ENCODE measurements at places on chromosomes 12 and 14.

GRCh38 chr12:14256121-14256520, 109.4 kb upstream of the ATF7IP start:
- DNase-seq: no peak

DNA sequence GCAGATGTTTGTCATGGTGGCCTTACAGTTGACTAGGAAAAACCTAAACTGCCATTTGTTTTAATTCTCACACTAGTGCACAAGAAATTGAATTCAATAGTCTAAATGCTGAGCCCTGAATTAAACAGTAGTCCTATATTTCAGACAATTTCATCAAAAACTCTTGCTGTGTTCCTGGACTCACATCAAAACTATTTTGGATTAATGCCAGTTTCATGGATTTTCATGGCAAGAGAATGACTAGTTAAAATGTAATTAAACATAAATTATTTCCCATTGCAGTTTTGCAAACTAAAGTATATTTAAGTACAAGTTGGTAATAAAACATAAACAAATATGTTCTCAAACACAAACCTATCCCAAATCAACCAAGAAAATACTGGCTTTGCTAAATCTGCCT, 468.0 kb upstream of the PRICKLE1 start:
- DNase-seq: no peak

DNA sequence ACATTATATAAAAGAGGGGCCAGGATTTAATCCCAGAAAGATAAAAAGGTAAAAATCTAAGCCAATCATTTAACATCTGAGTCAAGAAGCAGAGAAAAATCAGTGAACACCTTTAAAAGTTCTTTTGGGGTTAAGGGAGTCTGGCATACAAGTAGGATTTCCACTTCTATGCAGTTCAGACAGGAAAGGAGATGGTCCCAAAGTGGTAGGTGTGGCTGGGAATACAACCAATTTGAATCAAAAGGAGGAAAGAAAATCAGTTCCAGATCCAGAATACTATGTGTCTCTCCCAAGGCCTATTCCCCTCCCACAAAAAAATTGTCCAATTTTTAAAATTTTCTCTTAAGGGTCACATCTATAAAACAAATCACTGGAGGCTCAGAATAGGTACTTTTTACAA, 167.4 kb downstream of the PHLDA1 start:
- no peak for DNase-seq

GRCh38 chr14:99562856-99563748, 40.9 kb downstream of the CCDC85C start:
- DNase-seq: peak; percentile 85

DNA sequence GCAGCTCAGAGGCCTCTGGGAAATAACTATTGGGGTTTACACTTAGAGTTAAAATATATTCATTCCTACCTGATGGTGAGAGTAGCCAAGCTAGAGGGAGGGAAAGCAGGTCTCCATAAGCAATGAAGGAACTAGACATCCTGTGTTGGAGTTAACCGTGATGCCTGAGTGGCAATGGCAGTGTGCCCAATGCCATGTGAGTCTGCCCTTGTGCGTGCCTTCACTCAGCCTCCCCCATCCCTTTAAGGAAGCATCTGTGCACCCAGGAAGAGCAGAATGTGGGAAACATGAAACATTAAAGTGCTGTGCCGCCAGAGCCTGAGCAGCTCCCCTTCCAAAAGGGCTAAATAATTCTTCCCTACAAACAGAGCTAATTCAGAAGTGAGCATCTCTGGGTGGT, 76.3 kb downstream of the COX16 start:
- DNase-seq: no peak

DNA sequence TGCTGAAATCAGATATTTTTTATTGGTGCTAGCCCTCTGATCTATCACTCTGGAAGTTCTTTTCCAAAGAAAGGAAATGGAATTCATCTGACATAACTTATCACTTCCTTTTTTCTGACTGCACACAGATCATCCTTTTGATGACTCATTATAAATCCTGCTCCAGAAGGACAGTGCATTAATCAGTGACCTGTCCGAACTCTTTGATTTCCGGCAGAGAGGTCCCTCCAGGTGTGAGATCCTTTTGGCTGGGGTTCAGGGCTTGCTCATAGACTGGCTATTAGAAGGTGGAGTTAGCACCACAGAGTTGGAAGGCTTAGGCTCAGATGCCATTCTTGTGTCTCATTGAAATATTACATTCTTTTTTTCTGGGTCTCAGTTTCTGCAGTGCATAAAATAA, 328.2 kb downstream of the ZFP36L1 start:
- no peak for DNase-seq

GRCh38 chr14:51436630-51437029, 196.6 kb downstream of the TMX1 start:
- DNase-seq: no peak

- no peak for DNase-seq
Observed at GRCh38 chr12:128814411-128815261, 9.1 kb downstream of the SLC15A4 start.
